ENCODE measurements at places on chromosomes 12 and 14. TPM values are rescaled to one million over a fixed set of nuclear protein-coding genes. Genes with fewer than 3 reads are reported as not detected.

The ABCB9 gene
- polyA plus RNA-seq, result 2.6 TPM

- no peak for DNase-seq
Measured at GRCh38 chr14:36295642-36296627, 24.5 kb downstream of the MBIP start.

GRCh38 chr12:91249518-91250272 lies 67.1 kb upstream of the DCN start:
- DNase-seq, result no peak

The KCNA5 gene
- polyA plus RNA-seq, result 2.0 TPM

DNA sequence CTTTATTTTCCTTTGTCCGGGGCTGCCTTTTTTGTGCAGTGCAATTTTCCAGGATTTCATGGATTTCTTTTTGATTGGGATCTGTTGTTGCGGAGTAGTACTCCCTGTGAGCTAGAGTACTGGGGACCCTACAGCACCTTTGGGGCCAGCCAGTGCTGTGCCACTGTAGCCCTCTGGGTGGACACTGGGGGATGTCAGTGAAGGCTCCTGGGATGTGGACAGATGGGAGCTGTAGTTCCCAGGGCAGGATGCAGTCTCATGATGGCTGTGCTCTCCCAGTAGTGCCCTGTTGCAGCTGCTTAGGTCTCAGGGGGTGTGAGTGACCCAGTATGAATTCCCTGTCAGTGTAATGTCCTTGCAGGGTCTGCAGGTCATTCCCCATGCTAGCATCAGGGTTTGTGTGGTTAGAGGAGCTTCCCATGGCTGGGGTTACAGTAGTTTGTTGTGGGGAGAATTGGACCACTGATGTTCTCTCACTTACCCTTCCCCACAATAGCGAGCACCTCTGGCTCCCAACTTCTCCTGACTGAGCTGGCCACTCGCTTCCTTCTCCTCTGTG lies 72.2 kb downstream of the BRMS1L start:
- no peak for DNase-seq

GRCh38 chr12:19572920-19573558 lies 133.7 kb downstream of the AEBP2 start:
- DNase-seq, result no peak

DNA sequence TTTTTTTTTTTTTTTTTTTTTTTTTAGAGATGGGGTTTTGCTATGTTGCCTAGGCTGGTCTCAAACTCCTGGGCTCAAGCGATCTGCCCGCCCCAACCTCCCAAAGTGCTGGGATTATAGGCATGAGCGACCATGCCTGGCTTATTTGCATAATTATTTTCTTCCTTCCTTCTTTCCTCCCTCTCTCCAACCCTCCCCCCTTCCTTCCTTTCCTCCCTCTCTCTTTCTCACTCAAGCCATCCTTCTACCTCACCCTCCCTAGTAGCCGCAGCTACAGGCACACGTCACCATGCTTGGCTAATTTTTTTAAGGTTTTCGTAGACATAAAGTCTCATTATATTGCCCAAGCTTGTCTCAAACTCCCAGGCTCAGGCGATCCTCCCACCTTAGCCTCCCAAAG lies 83.8 kb downstream of the PEBP1 start:
- no peak for DNase-seq

GRCh38 chr12:110351119-110351518 lies 52.4 kb downstream of the ANAPC7 start:
- DNase-seq, result no peak

The RFLNA gene
- polyA plus RNA-seq, result 7.5 TPM

- DNase-seq, result no peak
Measured at GRCh38 chr12:12506496-12506890, 56.2 kb downstream of the DUSP16 start.

DNA sequence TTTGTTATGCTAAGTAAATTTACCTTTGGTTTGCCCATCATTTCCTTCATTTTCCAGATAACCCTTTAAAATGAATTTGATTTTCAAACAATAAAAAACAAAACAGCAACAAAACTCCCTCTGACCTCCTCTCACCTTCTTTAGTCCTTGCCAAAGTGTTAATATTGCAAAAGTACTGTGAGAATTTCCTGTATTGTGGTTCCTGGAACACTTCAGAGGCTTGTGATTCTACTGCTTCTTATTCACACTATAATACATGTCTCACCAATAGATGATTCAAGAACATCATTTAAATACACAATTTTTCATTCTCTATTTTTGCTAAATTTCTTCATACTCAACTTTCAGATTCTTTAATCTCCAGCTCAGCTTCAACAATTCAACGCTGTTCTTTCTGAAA lies at the start of gene KLRD1:
TSS of gene KLRD1 (plus strand) at position 241 of the 400 bp plus-strand sequence. CDS start 208 bp downstream, outside the sequence.
- no peak for DNase-seq

The HPD gene
- 1.1 TPM for polyA plus RNA-seq

The LRP1-AS gene
- polyA plus RNA-seq, result not detected

GRCh38 chr14:103651585-103651984 lies 22.6 kb downstream of the KLC1 start:
- no peak for DNase-seq

- no peak for DNase-seq
Measured at GRCh38 chr12:124517260-124518050, 50.0 kb downstream of the NCOR2 start.

GRCh38 chr12:82008251-82008650 lies 249.1 kb upstream of the PPFIA2 start:
- no peak for DNase-seq

DNA sequence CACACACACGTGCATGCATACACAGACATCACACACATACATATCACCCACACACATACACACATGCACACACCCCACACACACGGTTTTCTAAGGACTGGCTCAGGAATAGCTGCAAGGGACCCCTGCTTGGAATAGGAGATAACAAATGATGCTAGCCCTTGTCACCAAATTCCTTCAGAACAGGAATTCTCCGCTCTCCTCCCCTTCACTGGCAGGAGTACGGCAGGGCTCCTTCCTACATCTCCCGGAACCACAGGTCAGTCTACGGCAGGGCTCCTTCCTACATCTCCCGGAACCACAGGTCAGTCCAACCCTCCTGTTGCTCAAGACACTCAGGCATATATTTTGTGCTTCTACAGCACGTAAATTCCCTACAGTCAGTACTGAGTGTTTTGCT lies 23.9 kb downstream of the PHLDA1 start:
- DNase-seq, result no peak

DNA sequence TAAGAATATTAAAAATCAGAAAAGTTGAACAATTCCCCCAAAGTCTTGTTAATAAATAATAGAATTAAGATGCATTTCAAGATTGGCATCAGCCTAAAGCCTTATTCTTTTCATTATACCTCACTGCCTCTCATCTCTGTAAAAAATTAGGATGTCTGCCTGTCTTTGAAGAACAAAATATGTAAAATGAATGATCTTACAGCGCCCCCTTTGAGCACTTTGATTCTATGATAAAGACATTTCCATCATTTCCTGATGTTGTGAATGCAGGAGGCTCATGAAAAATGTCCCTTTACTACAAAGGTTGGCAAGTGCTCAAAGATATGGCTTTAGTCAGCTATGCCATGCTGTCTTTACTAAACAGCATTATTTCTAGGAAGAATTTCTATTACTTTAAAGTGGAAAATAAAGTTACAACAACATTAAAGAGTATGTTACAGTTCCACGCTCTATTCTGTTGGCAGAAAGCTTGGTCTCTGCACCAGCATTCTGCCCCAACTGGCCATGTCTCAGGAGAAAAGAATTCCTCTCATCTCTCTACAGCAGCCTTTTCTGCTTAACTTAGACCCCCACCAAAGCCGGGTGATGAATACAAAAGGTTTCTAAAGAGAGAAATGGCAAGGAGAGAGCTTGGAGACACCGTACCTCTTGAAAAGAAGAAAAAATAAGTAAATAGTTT lies 95.1 kb downstream of the LLPH start:
- no peak for DNase-seq

The WASHC3 gene
- polyA plus RNA-seq, result 63.8 TPM

- no peak for DNase-seq
Measured at GRCh38 chr12:26736563-26737486, 96.2 kb downstream of the ITPR2 start.

The GPR135 gene
- polyA plus RNA-seq, result 4.4 TPM

- DNase-seq, result no peak
Measured at GRCh38 chr12:113224955-113225354, 3.7 kb downstream of the TPCN1 start.

DNA sequence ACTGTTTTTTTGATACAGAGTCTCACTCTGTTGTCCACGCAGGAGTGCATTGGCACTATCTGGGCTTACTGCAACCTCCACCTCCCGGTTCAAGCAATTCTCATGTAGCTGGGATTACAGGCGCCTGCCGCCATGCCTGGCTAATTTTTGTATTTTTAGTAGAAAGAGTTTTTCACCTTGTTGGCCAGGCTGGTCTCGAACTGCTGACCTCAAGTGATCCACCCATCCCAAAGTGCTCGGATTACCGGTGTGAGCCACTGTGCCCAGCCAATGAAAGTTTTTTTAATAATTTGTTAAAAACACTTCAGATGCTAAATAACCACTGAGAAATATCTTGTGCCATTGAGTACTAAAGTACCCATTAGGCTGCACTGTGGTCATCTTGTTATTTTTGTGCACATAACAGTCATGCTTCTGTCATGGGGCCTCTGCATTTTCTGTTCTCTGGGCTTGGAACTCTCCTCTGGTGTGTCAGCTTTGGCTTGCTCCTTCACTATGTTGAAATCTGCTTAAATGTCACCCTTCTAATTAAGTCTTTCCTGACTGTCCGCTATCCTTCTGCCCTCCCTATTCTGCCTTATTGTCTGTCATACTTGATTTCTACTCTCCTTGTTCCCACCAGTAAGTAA lies 105.1 kb downstream of the KTN1 start:
- no peak for DNase-seq

- no peak for DNase-seq
Measured at GRCh38 chr12:89343127-89343526, 9.2 kb downstream of the DUSP6 start.

- no peak for DNase-seq
Measured at GRCh38 chr12:5758347-5758746, 186.7 kb downstream of the ANO2 start.

- DNase-seq, result no peak
Measured at GRCh38 chr12:5138845-5139244, 95.2 kb downstream of the KCNA5 start.

The PAPLN gene
- polyA plus RNA-seq, result 17.0 TPM

DNA sequence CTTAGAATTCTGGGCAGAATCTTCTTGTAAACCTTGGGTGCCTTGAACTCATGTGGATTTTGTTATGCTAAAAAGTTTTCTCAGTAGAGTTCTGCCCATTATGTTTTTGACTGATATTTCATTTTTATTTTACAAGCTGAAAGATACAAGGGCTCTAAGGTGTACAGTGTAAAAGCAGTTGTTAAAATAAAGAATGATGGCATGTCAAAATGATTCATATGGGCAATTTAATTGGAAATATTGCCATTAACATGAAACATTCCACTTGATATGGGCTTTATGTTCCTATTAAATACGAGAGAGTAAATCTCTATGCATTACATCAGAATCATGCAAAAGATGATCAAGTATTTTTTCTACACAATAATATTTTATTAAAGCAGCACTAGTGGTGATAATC lies 295.1 kb upstream of the ATP2B1 start:
- no peak for DNase-seq

DNA sequence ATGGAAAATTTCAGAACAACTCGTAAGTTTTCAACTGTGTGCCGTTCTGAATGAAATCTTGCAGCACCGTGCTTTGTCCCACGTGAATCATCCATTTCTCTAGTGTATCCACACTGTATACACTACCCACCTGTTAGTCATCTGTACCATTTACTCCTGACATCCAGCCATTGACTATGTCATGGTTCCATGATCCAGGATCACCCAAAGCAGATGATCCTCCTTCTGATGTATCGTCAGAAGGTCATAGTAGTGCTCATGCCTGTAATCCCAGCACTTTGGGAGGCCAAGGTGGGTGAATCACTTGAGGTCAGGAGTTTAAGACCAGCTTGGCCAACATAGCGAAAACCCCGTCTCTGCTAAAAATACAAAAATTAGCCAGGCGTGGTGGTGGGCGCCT lies 122.9 kb downstream of the PPHLN1 start:
- no peak for DNase-seq

The KLRC4 gene
- not detected for polyA plus RNA-seq

The RHEBL1 gene
- polyA plus RNA-seq, result 1.5 TPM

- DNase-seq, result no peak
Measured at GRCh38 chr12:90978117-90978770, 23.3 kb upstream of the CCER1 start.

- DNase-seq, result no peak
Measured at GRCh38 chr12:14810953-14811483, 3.0 kb downstream of the SMCO3 start.

DNA sequence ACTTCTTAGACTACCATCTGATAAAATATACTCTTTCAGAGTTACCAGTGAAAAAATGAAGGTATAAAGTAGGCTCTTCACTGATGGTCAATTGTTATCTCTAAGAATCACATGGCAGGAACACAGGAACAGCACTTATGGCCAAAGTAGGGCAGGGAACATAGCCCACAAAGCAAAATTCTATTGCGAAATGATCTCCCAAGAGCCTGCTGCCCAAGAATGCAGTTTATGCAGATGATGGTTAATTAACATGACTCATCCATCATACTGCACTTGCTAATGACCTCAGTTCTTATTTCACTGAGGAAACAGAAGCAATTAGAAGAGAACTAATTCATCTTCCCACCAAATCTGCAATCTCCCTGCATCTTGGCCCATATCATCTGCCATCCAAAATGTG lies 133.8 kb downstream of the SLC2A13 start:
- no peak for DNase-seq

- DNase-seq, result no peak
Measured at GRCh38 chr12:14782756-14783155, 20.5 kb downstream of the WBP11 start.

The SLC2A13 gene
- 19.0 TPM for polyA plus RNA-seq

The BRI3BP gene
- 11.0 TPM for polyA plus RNA-seq

The TMEM132C gene
- 2.7 TPM for polyA plus RNA-seq

DNA sequence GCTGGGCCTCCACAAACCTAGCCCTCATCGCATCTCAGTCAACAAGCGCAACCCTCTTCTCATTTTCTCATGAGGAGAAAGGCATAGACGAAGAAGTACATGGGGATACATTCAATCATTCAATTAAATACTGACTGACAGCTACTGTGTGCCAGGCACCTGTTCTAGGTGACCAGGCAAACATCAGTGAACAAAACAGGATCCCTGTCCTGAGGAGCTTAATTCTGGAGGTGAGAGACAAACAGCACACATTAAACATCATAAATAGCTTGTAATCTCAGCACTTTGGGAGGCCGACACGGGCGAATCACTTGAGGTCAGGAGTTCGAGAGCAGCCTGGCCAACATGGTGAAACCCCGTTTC lies 362 bp upstream of the ACYP1 start:
- no peak for DNase-seq

DNA sequence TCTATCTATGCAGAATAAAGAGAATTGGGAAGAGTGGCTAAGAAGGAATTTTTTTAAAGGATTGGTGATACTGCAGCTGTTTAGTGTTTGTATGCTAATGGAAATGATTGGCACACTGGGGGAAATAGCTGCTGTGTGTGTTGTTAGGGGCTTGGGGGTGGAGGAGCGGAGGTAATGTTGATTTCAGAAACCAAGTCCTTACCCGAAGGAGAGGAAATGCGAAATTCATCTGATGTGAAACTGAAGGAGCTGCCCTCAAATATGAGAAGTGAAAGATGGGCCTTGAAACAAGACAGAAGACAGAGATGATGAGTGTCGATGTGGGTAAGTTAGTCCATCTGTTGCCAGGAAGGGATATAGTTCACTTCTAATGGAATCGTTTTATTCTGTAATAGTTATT lies 21.2 kb upstream of the RNASE12 start:
- no peak for DNase-seq

Measured in left renal pelvis (tissue), 4 donors.